ENCODE measurements at places on chromosomes 4 and X.

- no peak for DNase-seq
Observed at GRCh38 chr4:162959046-162959445, 207.6 kb downstream of the NAF1 start.

DNA sequence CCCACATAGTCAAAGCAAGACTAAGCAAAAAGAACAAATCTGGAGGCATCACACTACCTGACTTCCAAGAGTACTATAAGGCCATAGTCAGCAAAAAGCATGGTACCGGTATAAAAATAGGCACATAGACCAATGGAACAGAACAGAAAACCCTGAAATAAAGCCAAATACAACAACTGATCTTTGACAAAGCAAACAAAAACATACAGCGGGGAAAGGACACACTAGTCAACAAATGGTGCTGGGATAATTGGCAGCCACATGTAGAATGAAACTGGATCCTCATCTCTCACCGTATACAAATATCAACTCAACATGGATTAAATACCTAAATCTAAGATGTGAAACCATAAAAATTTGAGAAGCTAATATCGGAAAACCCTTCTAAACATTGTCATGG, 819.3 kb upstream of the FRG1 start:
- no peak for DNase-seq

- DNase-seq: no peak
Observed at GRCh38 chrX:56368962-56369361, 136.8 kb downstream of the KLF8 start.

GRCh38 chr4:173477016-173477415, 53.0 kb downstream of the HAND2 start:
- no peak for DNase-seq

GRCh38 chrX:124208660-124209059, 123.8 kb upstream of the TEX13D start:
- no peak for DNase-seq

DNA sequence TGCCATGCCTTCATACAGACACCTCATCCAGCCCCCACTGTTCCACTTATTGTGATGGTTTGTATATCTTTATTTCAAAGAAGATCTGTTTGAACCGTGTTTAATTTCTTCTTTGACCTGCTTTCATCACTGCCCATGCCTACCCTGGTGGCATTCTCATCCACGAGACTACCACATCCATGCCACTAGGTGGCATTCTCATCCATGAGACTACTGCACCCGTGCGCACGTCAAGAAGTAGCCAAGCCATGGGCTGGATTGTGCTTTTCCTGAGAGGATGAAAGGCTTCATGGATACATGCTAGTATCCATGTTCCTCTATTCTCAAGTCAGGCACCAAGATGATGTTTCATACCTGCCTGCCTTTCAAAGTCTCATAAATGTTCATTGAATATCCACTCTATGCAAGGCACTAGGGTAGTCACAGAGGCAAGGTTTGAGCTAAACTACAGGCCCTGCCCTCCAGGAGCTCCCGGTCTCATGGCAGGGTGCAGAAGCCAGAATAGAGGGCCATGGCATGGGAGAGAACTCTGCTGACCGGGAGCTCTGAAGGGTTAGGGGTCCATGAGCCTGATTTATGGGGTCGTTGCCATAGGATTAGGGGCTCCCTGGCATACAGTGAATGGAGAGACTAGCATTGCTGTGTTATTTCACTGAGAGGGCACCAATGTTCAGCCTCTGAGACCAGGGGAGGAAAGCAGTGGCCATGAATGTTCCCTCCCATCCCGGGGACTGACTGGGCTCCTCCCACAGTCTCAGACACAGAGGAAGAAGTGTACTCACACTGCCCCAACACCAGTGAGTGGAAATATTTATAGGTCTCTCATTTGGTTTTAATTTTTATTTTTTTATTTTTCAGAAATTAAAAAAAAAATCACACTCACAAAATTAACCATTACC, 24.8 kb upstream of the EOLA2 start:
- peak; percentile 39 for DNase-seq

GRCh38 chrX:72060196-72060920, 71.4 kb downstream of the RTL5 start:
- DNase-seq: no peak

DNA sequence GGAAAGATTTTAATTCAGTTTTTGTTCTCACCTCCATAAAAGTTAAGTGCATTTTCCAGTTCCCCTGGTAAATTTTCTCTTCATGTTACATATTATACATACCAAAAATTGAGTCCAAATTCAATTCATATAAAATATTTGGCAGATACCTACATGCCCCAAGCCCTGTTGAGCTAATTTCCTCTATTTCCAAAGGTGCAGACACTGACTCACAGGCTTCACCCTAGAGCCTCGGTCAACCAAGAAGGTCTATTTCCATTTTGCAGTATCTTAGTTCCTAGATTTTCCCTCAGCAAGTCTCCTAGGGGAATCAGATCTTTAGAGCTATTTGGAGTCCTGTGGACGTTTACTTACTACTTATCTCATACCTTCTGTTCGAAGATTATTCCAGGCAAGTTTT, 174.4 kb downstream of the TSPAN5 start:
- no peak for DNase-seq

- DNase-seq: peak; percentile 67
Observed at GRCh38 chr4:127782275-127783025, at the start of gene HSPA4L. TSS of gene HSPA4L (plus strand) at chr4:127782322. CDS start at chr4:127782551, 229 bp downstream.

GRCh38 chr4:16537926-16538325, 311.7 kb upstream of the TAPT1 start:
- no peak for DNase-seq

GRCh38 chrX:15334561-15334960, 762 bp downstream of the PIGA start:
- DNase-seq: no peak

DNA sequence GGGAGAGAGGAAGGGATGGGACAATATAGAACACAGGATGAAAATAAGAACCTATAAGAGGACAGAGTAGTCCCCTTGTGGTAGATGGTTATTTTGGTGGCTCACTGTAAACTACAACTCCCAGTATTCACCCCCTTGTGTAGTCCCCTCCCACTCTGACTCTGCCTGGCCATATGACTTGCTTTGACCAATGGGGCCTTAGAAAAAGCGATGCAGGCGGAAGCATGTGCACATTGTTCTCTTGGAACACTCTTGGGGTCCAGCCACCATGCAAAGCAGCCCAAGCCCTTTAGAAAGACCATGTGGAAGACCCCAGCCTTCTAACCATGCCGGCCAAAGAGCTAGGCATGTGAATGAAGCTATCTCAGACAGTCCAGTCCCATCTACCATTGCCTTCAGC, 415.0 kb downstream of the BCOR start:
- no peak for DNase-seq

DNA sequence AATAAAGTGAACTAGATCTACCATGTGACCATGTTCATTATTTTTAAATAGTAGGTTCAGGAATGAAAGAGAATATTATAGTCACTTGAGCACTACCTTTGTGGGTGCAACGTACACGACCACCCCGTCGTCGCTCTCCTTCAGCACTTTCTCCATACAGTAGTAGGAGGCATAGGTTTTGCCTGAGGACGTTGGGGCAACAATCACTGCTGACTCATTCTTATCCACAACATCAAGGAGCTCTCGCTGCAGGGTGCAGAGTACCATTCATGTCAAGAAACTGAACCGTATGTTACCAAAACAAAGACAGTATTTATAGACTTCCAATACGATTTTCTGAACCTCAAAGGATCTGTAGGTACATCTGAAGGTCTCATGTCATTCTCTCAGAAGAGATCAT, 44.7 kb downstream of the DDX60 start:
- DNase-seq: no peak

- DNase-seq: no peak
Observed at GRCh38 chr4:98480535-98480934, 177.9 kb downstream of the TSPAN5 start.

GRCh38 chrX:120514236-120514635, 45.1 kb upstream of the LAMP2 start:
- no peak for DNase-seq

DNA sequence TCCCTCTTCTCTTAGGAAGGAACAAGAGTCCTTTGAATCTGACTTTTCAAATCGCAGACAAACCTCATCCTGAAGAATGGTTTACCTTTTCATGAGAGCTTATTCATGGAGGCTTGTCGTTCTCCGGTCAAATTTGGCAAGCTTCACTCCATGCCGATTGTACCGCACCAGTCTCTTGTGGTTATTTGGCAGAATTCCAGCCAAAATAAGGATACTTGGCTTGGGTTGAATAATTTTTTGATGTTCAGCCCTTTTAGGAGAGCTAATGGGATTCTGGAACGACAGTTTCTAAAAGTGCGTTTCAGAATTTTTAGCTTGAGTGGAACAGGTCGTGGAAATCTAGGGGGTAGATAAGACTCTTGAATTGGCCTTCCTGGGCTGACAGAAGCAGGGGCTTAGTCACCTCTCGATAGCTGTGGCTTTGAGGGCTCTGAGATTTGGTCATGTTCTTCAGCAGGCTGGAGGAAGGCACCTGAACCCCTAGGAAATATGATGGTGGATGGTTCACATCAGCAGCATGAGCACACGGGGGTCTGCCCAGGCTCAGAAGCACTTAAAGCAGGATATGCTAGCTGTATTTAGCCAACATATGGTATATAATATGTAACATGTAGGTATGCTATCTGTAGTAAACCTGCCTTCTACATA, 1.5 kb downstream of the KLHL2 start:
- no peak for DNase-seq

DNA sequence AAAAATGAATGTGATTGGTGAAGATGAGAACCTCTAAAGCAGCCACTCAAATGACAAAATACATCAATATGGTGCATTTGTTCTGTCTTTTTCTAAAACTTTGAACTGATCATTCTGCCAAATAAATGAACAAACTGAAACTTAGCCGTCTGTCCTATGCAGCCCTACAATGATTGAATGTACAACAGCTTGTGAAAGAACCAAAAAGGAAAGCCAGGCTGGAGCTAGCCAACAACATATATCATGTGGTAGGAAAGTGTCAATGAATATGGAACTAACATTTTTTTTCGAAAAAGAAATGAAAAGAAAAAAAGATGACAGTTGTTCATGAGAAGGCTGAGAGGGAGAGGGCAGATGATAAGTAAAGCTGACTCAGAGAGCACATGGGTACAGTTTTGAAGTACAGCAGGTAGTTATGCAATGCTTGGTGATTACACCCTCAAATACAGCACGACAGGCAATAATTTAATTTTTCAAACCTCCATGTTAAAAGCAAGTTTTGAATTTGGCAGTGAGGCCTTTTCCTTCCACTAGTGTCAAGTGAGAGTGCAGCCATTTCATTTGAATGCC, 21.2 kb upstream of the SLC7A11 start:
- no peak for DNase-seq
